ENCODE measurements at places on chromosomes 12 and 14.

DNA sequence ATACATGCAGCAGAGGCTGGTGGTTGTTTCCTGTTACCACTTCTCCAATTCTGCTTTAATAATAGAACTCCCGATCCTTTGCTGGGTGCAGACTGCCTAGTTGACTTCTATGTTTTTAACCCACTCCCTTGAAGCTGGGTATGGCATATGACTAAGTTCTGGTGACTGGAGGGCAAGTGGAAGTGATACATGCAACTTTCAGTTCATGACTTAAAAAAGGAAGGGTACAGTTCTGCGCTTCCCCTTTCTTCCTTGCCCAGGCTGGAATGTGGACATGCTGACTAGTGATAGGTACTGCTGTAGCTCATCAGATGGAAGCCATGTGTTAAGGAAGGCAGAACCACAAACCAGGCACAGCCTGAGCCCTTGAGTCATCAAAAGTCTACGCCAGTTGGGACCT lies 2.4 kb upstream of the A2M start:
- DNase-seq = no peak

DNA sequence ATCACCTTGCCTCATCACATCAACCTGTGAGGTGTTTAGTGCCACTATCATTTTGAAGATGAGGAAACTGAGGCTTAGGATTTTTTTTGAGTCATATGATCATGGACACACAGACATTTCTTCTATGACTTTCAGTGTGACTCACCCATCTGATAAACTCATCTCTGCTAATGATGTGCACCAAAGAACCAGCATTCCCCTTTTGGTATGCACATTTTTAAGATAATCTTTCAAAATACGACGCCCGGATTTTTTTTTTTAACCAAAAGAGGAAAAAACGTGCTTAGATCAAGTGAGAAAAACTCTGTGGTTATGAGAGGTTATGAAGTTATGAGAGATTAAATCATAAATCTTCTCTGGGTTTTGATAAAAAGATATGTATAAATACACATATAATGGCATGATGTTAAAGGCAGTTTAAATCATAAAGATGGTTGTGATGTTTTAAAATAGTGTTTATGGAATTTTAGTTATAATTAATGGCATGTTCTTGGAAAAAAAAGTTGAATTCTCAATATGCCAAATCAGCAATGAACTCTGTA lies 948.1 kb downstream of the TMTC2 start:
- DNase-seq = no peak

- DNase-seq = no peak
These were observed 610.6 kb upstream of the TBX3 start for GRCh38 chr12:115294453-115295133.

DNA sequence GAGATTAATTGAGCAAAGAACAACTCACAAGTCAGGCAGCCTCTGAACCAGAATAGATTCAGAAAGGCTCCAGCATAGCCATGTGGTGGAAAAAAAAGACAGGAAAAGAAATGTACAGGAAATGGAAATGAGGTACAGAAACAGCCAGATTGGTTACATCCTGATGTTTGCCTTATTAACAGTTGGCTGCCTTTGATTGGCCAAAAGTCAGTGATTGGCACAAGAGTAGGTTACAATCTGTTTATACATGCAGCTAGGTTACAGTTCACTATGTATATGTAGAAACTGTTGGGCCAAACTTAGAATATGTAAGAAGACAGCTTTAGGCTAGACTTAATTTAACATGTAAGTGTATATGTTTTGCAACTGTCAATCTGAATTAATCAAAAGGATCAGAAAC lies 118.9 kb downstream of the UNC79 start:
- no peak for DNase-seq

- DNase-seq = no peak
These were observed 65.0 kb downstream of the CDK17 start for GRCh38 chr12:96335270-96335669.

- no peak for DNase-seq
These were observed 22.9 kb downstream of the SPTLC2 start for GRCh38 chr14:77593501-77593961.

DNA sequence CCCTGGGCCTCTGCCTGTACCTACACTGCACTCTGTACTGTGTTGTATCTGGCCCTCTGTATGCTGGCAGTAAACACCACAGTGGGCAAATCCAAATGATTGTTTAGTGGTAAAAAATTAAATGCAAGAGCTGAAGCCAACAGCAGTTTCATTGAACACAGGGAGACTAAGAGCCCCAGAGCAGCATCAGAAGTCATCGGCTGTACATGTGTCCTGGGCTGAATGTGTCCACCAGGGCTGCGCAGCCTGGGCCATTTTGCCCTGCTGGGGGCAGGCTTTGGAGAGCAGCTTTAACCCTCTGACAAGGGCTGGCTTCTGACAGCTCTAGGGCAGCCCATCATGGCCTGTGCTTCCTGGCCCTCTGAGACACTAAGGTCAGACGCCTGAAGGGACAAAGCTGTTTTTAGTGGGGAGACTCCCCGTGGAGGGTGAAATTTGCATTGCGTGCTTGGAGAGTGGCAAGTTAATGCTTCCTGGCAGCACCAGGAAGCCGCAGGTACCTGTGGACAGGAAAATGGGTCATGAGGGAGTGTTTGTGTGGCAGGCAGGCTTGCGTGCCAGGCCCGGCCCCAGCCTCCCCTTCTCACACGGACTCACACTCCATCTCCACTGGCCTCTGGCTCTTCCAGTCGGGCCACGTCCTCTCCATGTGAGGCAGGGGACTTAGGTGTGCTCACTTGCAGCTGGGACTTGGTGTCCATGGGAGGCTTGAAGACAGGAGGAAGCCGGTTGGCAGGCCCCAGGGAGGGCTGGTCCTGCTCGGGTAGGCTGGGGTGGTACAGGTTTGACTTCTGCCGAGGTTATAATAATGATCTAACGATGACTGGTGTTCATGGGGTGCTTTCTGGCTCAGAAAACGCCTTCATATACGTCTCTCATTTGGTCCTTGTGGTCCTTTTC lies 150.1 kb downstream of the TSPAN9 start:
- no peak for DNase-seq

- DNase-seq = no peak
These were observed 21.1 kb upstream of the PITPNM2 start for GRCh38 chr12:123171967-123172366.

DNA sequence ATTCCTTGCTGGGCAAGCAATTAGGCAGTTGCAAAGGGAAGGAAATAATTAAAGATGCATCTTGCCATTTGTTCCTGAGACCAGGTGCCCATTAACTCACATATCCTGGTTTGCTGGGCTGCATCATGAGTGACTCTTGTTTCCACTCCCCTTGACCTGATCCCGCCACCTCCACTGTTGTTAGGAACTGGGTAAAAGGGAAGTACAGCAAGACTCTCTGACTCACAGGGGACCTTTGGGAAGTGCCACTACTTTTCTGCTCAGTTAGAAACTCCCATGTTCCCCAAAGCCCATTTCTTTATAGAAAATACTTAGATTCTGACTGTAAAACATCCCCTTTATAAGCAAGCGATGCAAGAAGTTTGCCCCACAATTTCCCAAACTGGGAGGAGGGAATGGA lies 186.0 kb upstream of the BCL2L14 start:
- no peak for DNase-seq

DNA sequence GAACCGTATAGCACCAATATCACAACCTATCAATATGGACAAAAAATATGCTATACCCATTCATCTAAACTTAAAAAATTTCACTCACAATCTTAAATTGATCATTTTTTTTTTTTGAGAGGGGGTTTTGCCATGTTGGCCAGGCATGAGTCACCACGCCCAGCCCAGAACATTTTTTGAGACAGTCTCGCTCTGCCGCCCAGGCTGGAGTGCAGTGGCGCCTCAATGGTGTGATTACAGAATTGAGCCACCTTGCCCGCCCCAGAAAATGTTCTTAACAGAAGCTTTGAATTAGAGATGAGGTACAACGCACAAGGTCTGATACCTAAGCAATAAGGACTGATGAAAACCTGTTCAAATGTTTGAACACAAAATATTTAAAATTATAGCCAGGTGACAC lies 15.8 kb upstream of the ATP5F1B start:
- DNase-seq = no peak

DNA sequence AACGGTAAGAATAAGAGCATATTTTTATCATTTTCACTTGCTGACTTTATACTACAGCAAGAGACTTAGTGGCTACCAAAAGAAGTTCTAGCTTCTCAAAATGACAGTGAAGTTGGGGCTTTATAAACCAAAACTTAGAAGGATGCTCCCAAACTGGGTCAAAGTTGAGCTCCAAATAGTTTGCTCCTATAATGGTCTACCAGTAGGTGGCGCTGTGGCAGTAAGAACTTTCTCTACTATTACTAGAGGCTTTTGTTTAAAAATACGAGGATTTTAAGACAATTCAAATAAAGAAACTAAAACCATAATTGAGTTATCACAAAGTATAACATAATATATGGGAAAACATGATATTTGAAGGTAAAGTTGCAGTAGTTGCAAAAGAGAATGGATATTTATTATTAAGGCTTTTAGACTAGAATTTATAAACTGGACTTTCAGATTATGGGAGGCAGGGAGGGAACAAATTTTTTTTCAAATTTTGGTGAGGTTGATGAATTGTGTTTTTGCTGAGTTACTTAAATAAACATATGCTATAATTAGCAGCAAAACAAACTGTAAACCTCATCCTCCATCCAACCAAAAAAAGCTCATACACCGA lies 75.0 kb downstream of the TGFB3 start:
- DNase-seq = peak; percentile 68

All from activated T-cell treated with anti-CD3 and anti-CD28 coated beads, Interleukin-2, amount 50 U/mL, for 72 hours (primary cell).